ENCODE measurements at places on chromosomes 3 and 15.
A peak's percentile ranks its signal among the peaks of the same experiment; 100 is the strongest.

DNA sequence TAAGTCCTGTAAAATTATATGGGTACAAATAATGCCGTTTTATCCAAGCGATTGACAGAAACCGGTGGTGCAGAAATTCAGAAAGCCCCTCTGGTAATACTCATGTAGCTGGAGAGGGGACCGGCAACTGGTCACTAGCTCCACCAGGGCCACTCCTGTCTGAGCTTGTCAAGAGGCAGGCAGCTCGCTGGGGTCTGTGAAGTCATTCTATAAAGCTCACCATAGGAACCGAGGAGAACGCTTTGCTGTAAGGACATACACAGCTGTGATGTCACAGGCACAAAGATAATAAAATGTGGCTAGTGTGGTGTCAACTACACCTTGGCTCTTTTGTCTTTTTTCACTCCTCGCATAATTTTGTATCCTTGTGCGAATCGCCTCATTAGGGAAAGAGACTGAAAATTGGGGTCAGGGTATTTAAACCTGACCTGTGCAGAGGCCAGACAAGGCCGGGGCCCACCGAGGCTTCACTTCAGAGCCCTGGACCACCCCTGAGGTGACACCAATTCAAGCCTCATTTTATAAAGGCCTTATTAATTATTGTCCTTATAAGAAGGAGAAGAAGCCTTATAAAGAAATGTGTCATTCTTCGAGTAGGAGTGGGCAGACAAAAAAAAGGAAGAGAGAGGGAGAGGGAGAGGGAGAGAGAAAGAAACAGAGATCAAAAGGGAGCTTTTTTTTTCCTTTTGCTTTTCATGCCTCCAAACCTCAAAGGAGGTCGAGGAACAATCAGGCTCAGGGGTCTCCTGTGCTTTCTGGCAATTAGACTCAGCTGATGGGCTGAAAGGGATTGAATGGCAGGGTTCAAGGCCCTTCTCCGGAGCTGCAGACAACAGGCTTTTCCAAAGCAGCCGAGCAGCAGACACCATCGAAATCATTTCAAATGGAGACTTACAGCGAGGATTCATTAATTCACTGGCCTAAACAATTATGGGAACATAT is 813.3 kb upstream of the ARRDC4 start:
- DNase-seq, result no peak
- H3K27me3 ChIP-seq, result no peaks in the 10 kb centered on the region
- H3K4me1 ChIP-seq, result no peaks in the 10 kb centered on the region
- H3K4me3 ChIP-seq, result no peak overlapping the region
- H3K36me3 ChIP-seq, result no peaks in the 10 kb centered on the region

DNA sequence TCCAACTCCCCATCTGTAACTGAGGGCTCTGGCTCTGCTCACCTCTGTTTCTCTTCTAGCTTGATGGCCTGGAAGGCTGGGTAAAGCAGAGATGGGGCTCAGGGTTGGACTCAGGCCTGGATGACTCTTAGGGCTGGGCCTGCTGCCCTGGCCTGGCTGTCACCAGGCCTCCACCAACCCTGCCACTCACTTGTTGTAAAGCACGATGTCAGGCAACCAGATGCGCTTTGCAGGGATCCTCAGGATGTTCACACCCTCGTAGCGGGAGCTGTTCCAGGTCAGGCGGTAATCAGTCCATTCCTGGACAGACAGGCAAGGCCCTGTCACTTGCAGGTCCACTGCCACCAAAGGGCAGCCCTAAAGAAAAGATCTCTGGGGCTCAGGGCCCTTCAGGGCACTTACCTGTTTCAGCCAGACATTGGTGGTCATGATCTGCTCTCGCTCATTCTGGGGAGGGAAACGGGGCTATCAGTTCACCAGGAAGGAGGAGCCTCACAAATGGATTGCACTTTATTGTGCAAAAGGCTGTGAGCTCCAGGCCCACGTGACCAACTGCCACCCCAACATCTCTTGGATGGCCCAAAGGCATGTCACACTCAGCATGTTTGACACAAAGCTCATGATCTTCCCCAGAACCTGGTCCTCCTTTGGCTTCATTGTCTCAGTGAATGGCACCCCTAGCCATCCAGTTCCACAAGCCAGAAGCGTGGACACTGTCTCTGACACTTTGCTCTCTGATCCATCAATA is 9.9 kb downstream of the CHRNB4 start:
- no peaks in the 10 kb centered on the region for H3K36me3 ChIP-seq
- H3K4me1 ChIP-seq, result no peaks in the 10 kb centered on the region
- no peak overlapping the region for H3K27ac ChIP-seq
- H3K4me3 ChIP-seq, result no peak overlapping the region
- no peaks in the 10 kb centered on the region for H3K27me3 ChIP-seq

- H3K4me3 ChIP-seq, result no peak overlapping the region
- no peak for DNase-seq
- H3K27me3 ChIP-seq, result peaks cover 15% of the 10 kb centered on the region
- peaks cover 14% of the 10 kb centered on the region for H3K4me1 ChIP-seq
- H3K27ac ChIP-seq, result peak overlapping the region; percentile 72
Measured at GRCh38 chr15:77568973-77569728, 63.6 kb downstream of the LINGO1 start.

DNA sequence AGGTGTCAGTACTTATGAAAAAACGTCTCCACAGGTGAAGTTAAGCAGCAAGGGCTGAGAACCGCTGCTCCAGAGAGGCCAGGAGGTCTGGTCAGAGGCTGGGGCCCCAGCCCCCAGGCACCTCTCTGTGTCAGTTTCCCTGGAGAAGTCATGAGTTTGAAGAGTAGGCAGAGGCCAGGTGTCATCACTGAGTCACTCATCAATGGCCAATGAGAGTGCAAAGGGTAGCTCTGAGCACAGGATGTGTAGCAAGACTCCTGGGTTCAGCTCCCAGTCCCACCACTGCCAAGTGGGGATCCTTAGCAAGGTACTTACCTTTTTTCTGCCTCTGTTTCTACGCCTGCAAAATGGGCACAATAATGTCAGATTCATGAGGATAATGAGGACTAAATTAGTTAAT is 47.9 kb downstream of the CORO2B start:
- H3K4me1 ChIP-seq, result no peaks in the 10 kb centered on the region
- DNase-seq, result no peak
- H3K36me3 ChIP-seq, result no peaks in the 10 kb centered on the region
- no peaks in the 10 kb centered on the region for H3K27me3 ChIP-seq
- no peak overlapping the region for H3K4me3 ChIP-seq

- H3K4me1 ChIP-seq, result peaks cover 5% of the 10 kb centered on the region
- H3K27ac ChIP-seq, result no peak overlapping the region
- no peaks in the 10 kb centered on the region for H3K27me3 ChIP-seq
- no peak for DNase-seq
Measured at GRCh38 chr3:172186607-172187006, 147.2 kb downstream of the FNDC3B start.

DNA sequence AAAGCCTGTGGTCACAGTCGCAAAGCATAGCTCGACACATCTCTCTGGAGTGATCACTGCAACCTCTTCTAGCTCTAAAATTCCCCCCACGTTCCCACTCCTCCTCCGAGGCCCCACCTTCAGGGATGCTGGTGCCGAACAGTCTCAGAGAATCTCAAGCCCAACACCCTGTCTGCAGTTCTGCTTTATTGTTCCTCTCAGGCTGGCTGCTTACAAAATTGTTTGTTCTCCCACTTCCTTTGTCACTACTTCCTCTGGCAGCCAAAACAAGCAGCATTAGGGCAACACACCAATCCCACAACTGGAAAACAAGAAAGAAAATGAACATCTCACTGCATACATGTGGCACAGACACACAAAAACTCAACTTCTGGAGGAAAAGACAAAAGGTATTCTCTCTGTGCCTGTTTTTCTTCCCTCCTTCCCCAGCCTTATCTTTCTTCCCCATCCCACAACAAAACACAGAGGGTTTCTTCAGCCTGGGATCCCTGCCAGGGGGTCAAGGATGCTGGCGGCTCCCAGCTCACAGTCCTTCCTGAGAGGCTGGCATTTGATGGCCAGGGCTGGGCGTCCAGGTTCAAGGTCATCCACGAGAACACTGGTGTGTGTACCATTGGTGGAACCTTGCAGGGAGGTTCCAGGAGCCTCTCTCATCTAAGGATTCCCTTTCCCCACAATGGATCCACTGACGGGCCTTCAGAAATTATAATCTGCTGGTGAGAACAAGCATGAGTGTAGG is 108.4 kb downstream of the TMCO5A start:
- DNase-seq, result no peak
- no peaks in the 10 kb centered on the region for H3K36me3 ChIP-seq
- no peaks in the 10 kb centered on the region for H3K27me3 ChIP-seq

GRCh38 chr15:84762840-84763572 is 14.6 kb downstream of the ZNF592 start:
- H3K36me3 ChIP-seq, result peaks cover 43% of the 10 kb centered on the region
- no peak overlapping the region for H3K27ac ChIP-seq
- H3K27me3 ChIP-seq, result no peaks in the 10 kb centered on the region
- peaks cover 10% of the 10 kb centered on the region for H3K4me1 ChIP-seq

DNA sequence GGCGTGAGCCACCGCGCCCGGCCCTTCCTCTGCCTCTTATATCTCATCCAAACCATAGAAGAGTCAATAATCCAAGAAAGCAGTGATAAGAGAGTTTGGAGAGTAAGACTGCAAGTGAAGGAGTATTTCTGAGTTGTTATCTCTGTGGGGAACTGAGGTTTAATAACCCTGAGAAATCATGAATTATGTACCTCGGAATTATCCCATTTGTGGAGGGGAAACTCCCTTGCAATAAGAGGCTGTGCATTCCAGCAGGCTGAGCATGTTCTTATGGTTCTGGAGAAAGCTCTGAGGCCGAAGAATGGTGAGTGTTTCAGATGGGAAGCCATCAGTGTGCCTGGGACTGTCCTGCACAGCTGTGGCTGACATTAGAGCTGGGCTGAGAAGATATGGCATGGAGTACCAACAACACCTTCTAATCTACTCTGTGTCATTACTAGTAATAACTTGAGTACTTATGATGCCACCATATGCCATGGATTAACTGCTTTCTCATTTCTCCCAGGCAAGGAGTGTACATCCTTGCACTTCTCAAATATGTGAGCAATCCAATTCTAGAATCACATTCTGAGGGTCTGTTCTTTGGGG is 31.4 kb upstream of the NOX5 start:
- H3K4me3 ChIP-seq, result no peak overlapping the region
- no peaks in the 10 kb centered on the region for H3K36me3 ChIP-seq
- no peak for DNase-seq
- H3K27ac ChIP-seq, result no peak overlapping the region
- H3K4me1 ChIP-seq, result no peaks in the 10 kb centered on the region
- H3K27me3 ChIP-seq, result no peaks in the 10 kb centered on the region

DNA sequence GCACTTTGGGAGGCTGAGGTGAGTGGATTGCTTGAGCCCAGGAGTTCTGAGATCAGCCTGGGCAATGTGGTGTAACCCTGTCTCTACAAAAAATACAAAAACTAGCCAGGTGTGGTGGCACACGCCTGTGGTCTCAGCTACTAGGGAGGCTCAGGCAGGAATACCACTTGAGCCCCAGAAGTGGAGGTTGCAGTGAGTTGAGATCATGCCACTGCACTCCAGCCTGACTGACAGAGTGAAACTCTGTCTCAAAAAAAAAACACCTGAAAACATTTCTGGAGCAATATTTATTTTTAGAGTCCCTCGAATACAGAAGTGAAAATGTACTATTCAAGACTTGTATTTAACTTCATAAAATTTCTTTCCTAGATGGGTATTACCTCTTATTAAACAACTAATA is 4.6 kb downstream of the SPCS1 start:
- H3K36me3 ChIP-seq, result peaks cover 43% of the 10 kb centered on the region
- no peaks in the 10 kb centered on the region for H3K27me3 ChIP-seq
- no peaks in the 10 kb centered on the region for H3K4me1 ChIP-seq
- DNase-seq, result no peak

- no peak for DNase-seq
- H3K4me3 ChIP-seq, result no peak overlapping the region
- H3K4me1 ChIP-seq, result no peaks in the 10 kb centered on the region
- no peaks in the 10 kb centered on the region for H3K36me3 ChIP-seq
- no peaks in the 10 kb centered on the region for H3K27me3 ChIP-seq
Measured at GRCh38 chr3:430186-430585, 233.6 kb downstream of the CHL1 start.

GRCh38 chr3:48507256-48508061 is 3.5 kb upstream of the SHISA5 start:
- DNase-seq, result peak; percentile 95
- H3K27me3 ChIP-seq, result no peaks in the 10 kb centered on the region

GRCh38 chr3:66561367-66561766 is 60.5 kb upstream of the LRIG1 start:
- H3K4me1 ChIP-seq, result no peaks in the 10 kb centered on the region
- H3K36me3 ChIP-seq, result no peaks in the 10 kb centered on the region
- no peak for DNase-seq

DNA sequence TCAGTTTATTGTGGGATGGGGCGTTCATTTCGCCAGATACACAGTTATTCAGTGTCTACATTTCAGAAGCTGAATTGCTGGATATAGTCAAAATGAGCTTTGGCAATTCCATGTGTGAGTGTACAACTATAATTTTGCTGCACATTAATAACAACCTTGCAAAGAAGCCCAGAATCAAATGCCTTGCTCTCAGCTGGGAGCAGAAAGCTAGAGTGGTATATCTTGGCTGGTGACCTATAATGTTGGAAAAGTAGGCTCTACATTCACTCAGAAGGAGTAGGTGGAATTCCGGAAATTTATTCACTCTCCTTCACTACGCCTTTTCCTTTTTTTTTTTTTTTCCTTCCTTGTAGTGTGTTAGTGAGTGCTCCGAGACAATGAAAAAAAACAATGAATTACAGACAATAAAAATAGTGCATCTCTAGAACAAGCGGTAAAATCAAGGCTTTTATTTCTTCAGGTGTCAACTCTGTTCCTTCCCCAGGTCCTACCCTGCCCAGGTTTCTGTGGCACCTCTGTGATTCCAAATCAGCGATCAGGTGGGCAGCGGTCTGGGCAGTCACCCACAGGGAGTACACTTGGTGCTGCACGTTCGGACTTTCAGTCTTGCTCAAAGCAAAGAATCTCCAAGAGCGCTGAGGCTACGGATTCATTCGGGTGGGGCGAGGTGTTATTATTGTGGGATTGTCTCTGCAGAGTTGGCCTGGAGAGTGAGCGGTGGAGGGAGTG is 910 bp upstream of the ARPP21 start:
- peaks cover 69% of the 10 kb centered on the region for H3K27me3 ChIP-seq
- DNase-seq, result no peak
- no peaks in the 10 kb centered on the region for H3K4me1 ChIP-seq
- H3K36me3 ChIP-seq, result no peaks in the 10 kb centered on the region
- H3K27ac ChIP-seq, result no peak overlapping the region

DNA sequence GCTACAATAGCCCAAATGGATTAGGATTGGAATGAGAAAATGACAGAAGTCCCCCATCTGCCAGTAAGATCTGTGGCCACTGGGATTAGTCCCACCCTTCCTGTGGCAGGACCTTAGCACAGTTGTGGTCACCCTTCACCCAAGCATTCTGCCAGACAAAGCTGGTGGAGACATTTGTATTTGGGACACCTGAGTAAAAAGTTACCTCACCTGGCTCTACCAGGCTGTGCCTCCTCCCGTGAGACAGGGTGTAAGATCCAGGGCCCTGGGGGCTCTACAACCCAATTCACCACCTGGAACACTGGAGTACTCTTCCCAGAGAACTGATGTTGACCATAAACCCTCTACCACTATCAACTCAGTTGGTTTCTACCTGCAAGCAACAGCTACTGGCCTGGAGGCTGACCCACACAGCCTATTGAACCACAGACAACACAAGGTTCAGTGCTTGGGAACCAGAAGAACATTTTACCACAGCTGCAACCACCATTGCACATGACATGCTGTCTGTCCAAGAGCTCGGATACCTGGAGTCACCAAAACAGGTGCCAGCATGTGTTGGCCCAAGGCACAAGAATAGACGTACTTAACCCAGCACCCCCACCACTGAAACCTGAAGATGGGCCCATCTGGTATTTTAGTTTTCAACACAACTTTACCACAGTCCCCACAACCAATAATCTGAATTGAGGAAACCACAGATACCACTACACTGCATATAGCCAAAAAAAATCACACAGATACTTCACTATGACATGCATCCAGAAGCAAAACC is 1686.7 kb downstream of the SI start:
- no peaks in the 10 kb centered on the region for H3K4me1 ChIP-seq
- H3K36me3 ChIP-seq, result no peaks in the 10 kb centered on the region
- no peak overlapping the region for H3K4me3 ChIP-seq
- no peaks in the 10 kb centered on the region for H3K27me3 ChIP-seq
- no peak for DNase-seq

Data from endodermal cell (in vitro differentiated cells).